ENCODE measurements at places on chromosomes 16 and 17. TPM values are rescaled to one million over a fixed set of nuclear protein-coding genes. Genes with fewer than 3 reads are reported as not detected.

DNA sequence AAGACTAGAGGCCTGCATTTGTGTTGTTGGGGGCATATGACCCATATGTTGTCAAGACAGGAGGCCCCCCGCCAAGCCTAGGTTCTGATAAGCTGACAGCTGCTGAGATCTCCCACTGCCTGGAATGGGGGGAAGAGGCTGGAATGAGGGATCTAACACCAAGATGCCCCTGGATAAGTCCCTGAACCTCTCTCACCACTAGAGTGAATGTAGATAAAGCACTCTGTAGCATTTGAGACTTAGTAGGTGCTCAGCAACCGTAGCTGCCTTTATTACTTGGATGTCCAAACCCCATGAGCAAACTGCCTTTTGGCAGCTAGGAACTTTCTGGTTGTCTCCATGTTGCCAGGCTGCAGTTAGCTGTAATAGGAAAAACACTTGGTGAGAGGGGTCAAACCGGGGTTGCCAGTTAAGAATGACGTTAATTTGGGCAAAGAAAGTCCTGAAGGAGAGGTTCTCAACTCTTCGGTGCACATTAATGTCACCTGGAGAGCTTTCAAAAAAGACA is 4.4 kb upstream of the RASL10B start:
- H3K36me3 ChIP-seq = peaks cover 43% of the 10 kb centered on the region
- H3K4me3 ChIP-seq = no peak overlapping the region
- H3K4me1 ChIP-seq = peaks cover 25% of the 10 kb centered on the region
- peak overlapping the region; percentile 77 for H3K27ac ChIP-seq
- H3K27me3 ChIP-seq = no peaks in the 10 kb centered on the region
- DNase-seq = no peak

DNA sequence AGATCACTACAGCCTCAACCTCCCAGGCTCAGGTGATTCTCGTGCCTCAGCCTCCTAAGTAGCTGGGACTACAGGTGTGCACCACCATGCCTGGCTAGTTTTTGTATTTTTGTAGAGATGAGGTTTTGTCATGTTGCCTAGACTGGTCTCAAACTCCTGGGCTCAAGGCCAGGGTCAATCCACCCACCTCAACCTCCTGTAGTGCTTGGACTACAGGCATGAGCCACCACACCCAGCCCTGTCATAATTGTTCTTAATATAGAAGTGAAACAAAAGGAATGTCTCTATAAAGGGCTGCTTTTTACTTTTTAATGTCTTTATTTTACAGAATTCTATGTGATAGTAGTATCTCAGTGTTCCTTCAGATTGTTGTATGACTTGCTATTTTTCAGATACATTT is 345.2 kb upstream of the TBX2 start:
- H3K4me3 ChIP-seq = no peak overlapping the region
- DNase-seq = peak; percentile 9

DNA sequence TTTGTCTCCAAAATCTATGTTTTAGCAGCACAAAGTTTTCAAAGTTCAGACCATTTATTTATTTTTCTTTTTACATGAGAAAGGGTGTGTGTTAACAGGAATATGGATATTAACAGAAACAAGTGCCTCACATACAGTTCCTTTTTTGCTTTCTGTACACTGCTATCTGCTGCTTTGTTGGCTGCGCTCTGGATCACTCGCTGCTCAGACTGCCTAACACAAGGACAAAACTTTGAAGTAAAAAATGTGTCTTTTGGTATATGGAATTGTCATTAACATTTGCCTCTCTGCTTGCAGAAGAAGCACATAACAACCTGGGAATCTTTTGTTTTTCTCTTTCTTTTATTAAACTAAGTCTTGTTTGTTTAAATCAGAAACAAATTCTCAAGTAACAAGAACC is 262.8 kb downstream of the ZFHX3 start:
- no peak for DNase-seq
- no peak overlapping the region for H3K4me3 ChIP-seq
- peaks cover 28% of the 10 kb centered on the region for H3K36me3 ChIP-seq

DNA sequence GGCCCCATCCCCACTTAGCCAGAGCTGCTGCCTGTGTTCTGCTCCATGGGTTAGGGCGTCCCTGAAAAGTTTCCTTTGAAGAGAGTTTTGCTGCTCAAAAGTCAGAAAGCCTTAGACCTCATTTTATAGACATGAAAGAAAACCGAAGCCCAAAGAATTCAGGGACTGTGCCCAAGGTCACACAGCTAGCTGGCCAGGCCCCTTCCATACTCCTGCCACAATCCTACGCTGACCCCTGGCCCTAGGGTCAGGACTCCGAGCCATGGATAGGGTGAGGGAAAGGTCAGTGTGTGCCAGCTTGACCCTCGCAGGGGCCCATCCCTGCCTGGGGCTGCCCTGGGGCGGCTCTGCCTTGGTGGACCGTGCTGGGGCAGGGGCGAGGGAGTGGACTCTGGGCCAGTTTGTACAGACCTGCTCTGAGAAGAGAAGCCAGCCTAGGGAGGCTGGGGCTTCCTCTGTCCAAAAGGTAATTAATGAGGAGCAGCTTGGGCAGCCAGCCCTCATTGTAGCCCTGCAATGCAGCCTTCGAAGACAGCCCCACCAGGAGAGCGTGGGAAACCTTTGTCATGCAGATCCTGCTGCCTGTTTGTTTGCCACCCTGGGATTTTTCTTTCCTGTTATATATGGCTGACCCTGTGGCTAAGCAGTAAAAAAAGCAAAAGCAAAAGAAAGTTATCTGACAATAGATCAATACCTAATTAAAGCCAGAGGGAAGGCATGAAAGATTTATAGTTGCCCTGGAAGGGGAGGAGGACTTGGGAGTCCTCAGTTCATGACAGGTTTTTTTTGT is 37.4 kb downstream of the RHBDL3 start:
- no peak for DNase-seq
- H3K27ac ChIP-seq = no peak overlapping the region
- no peaks in the 10 kb centered on the region for H3K36me3 ChIP-seq
- H3K4me1 ChIP-seq = no peaks in the 10 kb centered on the region
- no peak overlapping the region for H3K4me3 ChIP-seq
- peaks cover 20% of the 10 kb centered on the region for H3K27me3 ChIP-seq

DNA sequence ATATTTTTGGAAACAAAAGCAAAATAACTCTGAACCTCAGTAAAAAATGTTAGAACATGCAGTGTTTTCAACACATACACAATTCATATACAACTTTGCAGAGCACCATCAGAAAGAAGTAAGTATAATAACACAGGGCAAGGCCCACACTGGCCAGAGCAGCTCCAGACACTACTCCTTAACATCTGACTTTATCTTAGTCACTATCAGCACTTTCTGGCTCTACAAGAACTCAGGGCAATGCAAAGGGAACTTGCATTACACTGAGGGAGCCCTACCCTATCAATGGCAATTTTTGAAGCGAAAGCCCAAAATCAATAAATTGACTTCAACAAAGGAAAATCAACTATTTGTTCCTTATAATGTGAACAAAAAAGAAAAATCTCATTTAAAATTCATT is 16.5 kb downstream of the RNF157 start:
- H3K4me3 ChIP-seq = no peak overlapping the region
- no peak for DNase-seq
- H3K27me3 ChIP-seq = peaks cover 12% of the 10 kb centered on the region
- H3K27ac ChIP-seq = no peak overlapping the region
- no peaks in the 10 kb centered on the region for H3K4me1 ChIP-seq
- H3K36me3 ChIP-seq = no peaks in the 10 kb centered on the region

- H3K27me3 ChIP-seq = no peaks in the 10 kb centered on the region
- no peak overlapping the region for H3K4me3 ChIP-seq
- no peak overlapping the region for H3K27ac ChIP-seq
- peak; percentile 49 for DNase-seq
- H3K36me3 ChIP-seq = no peaks in the 10 kb centered on the region
Measured at GRCh38 chr16:57380671-57381462, 8.6 kb downstream of the CX3CL1 start.

DNA sequence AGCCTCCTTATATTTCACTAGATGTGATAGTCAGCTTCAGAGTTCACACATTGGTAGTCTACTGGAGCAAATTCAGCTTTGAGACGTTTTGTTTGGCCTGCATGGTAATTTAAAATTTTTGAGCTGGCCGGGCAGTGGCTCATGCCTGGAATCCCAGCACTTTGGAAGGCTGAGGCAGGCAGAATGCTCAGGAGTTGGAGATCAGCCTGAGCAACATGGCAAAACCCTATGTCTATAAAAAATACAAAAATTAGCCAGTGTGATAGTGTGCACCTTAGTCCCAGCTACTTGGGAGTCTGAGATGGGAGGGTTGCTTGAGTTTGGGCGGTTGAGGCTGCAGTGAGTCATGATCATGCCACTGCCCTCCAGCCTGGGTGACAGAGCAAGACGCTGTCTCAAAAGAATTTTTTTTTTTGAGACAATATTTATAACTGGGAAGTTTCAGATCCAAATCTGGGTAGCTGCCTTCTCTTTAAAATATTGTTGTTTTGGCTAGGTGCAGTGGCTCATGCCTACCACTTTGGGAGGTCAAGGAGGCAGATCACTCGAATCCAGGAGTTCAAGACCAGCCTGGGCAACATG is 4.8 kb upstream of the BLMH start:
- no peaks in the 10 kb centered on the region for H3K4me1 ChIP-seq
- H3K4me3 ChIP-seq = no peak overlapping the region
- H3K36me3 ChIP-seq = no peaks in the 10 kb centered on the region

The HID1 gene
- total RNA-seq = 7.0 TPM

The ATP2C2 gene
- not detected for total RNA-seq

The DDX19B gene
- total RNA-seq = 38.8 TPM

The OTOA gene
- 0.17 TPM for total RNA-seq

The POLR2A gene
- total RNA-seq = 107 TPM

All from MCF 10A (cell line).